ENCODE measurements at places on chromosomes 16 and 17.

GRCh38 chr16:85563515-85564276 is 49.4 kb upstream of the GSE1 start:
- DNase-seq: peak; percentile 66

DNA sequence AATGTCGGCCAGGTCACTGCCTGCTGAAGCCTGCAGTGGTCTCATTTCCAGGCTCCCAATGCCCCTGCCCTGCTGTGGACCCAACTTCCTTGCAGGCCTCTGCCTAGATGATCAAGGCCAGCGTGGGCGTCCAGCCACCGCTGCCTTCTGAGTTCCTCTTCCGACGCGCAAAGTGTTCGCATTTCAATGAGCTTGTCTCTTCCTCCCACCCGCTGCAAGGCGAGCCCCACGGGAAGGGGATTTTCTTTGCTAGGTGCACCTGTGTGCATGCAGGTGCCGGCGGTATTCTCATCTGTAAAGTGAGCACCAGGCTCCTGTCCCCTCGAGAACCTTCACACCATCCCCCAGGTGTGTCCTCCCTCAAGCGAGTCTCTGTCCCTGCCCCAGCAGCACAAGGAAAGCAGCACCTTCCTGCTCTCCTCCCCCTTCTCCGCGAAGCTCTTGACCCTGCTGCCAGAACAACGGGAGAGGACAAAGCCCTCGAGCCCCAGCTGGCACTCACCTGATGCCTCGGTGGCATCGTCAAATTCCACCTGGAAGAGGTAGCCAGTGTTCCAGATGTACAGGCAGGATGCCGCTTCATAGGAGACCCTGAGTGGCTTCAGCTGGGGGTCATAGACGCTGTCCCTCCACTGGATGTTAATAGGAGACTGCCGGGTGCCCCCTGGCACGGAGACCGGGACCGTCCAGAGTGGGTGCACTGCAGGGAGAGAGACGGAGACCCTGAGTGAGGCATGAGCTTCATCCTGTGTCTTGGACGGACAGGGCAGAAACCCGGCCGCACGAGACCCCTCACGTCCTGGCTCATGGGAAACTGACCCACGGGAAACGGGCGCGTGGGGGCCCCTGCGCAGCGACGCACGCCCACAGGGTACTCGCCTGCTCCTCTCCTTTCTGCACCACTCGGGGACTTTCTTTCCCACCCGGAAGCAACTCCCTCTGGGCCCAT is 9.8 kb downstream of the CA5A start:
- DNase-seq: no peak

DNA sequence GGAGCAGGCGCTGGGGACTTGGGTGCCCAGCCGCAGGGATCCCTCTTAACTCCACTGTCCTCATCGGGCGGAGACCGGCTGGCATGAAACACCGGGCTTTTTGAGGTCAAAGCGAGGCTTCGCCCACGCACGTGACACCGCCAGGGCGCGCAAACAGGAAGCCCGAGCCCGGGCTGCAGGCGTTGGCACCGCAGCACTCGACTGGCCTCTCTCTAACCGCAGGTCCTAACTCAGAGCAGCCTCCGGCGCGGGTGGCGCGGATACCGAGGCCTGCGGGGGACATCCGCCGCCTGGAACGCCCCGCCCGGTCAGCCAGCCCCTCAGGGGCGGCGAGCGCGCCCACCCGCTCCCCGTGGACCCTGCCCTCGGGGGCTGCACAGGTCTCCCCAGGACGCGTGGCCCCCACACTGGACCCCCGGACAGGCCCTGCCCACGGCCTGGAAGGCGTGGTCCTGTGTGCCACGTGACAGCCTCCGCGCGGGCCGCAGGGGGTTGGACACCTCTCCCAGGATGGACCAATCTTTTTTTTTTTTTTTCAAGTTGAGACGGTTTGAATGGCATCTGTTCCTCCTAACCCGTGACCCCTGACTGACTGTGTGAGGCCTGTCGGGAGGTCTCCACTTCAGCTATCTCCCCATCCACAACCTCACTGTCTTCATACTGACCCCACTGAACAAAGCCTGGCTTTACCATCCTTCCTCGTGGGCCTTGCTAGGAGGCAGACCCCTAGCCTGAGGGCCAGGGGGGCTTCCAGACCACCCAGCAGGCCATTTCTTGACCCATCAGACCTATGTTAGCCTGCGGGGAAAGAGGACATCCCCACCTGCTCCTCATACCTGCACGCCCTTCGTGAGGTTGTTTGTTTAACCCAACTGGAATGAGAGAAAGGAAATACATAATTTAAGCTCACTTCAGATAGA is 8.4 kb upstream of the SLC47A2 start:
- no peak for DNase-seq

DNA sequence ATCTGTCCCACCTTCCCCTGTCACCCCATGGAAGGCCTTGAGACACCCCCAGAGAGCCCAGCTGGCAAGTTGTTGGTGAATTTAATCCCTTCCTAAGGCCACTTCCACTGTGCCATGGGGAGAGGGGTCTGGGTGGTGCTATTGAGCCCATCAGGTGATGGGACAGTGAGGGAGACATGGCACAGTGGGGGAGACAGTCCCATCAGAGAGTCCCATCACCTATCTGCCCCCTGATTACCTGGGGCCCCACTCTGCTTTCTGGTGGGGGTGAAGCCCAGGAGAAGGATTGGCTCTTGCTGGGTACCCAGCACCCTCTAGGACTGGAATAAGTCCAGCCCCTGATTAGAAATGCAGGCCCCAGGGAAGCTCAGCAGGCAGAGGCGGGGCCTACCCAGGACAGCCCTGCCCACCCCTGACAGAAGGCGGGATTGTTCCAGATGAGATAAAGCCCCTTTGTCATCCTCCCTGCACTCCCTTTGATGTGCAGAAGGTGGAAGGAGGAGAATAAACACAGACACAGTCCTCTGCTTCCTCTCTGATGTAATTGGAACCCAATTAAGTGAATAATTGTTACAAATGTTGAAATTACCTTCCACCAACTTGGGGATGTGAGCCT is 18.9 kb downstream of the TMEM132E start:
- DNase-seq: no peak
